ENCODE measurements at places on chromosomes 2 and 18.

DNA sequence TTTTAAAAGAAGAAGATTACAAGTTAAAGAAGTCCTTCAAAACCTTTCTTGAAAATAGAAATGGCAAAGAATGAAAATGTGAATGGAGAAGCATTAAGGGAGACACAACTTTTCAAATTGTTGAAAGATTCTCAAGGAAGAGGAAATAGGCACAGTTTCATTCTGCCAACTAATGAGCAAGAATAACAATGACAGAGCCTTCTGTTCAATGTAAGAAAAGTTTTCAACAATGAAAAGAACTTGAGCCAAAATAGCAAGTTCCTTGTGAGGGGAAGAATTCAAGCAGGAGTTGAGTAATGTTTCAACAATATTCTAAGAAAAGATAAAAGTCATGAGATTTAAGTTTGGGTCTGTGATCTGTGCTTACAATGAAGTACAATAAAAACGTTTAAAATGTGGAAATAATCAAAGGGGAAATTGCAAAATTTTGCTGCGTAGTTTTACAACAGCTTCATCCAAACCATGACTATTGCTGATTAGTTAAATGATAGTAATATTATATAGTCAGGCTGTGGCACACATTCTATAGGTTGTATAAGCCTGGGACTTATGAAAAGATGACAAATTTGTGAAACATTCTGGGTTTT lies 122.6 kb downstream of the METTL4 start:
- no peak for DNase-seq

GRCh38 chr18:52678551-52678950 lies 338.6 kb downstream of the DCC start:
- no peak for DNase-seq

DNA sequence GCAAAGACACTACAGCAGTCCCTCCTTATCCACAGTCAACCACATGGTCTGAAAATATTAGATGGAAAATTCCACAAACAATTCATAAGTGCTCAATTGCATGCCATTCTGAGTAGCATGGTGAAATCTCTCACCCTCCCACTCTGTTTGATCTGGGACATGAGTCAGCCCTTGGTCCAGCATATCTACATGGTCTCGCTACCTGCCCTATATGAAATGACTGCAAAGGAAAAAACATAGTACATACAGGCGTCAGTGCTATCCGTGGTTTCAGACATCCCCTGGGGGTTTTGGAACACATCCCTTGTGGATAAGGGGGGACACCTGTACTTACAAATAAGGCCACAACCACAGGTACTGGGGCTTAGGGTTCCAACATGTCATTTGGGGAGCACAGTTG lies 73.7 kb downstream of the CABLES1 start:
- no peak for DNase-seq

GRCh38 chr2:200496696-200497095 lies 13.2 kb downstream of the KCTD18 start:
- no peak for DNase-seq

- DNase-seq = no peak
These were observed 55.4 kb upstream of the ACYP2 start for GRCh38 chr2:54059986-54060385.

GRCh38 chr2:20623241-20623640 lies 27.7 kb downstream of the HS1BP3 start:
- no peak for DNase-seq

GRCh38 chr2:75277111-75277510 lies 77.8 kb upstream of the TACR1 start:
- no peak for DNase-seq

DNA sequence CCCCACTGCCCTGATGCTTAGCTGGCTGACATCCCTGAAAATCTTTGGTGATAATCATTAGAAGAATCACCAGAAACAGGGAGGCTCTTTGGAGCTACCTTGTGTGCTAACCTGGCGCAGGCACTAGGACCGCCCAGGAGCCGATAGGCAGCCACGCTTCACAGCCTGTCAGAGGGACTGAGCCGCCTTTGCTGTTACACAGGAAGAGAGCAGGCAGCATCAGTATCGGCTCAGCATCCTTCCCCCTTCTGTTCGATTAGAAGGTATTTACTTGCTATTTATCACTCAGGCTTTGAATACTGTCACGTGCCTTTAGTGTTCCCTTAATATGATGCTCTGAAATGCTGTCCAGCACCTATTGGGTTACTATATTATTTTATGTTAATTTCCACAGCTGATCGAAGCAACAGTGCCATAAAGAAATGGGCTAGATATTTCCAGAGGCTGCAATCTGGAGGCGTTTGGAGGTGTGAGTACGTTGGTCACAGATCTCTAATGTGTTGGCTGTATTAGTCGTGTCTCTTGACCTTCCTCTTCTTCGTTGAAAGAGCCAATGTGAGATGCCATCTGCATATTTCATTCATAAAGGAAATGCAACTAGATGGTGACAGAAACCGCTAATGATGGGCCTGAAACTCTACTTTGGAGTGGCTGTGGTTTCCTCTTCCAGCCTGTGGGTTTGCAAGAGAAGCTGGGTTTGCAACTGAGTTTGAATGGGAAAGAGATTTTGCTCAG lies 110.4 kb upstream of the RAB27B start:
- DNase-seq = no peak

- DNase-seq = no peak
These were observed 1004.4 kb upstream of the CDH2 start for GRCh38 chr18:29181151-29181901.

- no peak for DNase-seq
These were observed 15.4 kb downstream of the CEP68 start for GRCh38 chr2:65071499-65072180.

DNA sequence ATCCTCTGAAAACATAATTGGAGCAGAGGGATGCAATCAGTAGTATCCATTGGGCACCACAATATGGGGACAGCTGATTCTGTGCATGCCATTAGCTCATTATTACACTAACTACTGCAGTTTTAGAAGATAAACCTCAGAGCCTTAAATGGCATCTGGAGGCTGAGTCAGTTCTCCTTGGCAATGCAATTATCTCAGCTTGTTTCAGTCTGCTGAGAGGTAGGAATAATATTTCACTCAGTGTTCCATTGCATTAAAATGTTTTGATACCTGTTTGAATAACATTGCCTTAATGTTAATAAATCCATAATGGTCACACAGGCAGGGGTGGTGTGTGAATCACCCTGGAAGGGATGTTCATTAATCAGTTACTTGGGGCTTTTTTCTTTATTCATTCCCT lies 309.6 kb downstream of the LRRTM1 start:
- no peak for DNase-seq

- no peak for DNase-seq
These were observed 1.3 kb upstream of the OTOS start for GRCh38 chr2:240141736-240142135.

DNA sequence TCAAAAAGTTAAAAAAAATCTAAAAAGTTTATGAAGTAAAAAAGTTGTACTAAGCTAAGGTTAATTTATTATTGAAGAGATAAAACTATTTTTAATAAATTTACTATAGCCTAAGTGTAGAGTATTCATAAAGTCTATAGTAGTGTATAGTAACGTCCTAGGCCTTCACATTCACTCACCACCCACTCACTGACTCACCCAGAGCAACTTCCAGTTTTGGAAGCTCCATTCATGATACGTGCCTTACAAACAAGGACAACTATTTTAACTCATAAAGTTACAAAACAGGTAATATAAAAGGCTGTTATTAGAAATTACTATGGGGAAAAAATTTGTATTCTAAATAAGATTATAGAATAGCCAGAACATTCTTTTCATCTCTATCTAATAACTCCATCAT lies 158.9 kb upstream of the FN1 start:
- no peak for DNase-seq

- DNase-seq = no peak
These were observed 83.1 kb downstream of the UPP2 start for GRCh38 chr2:158184556-158185343.

- DNase-seq = no peak
These were observed 84.3 kb downstream of the COPS8 start for GRCh38 chr2:237170020-237170419.

- no peak for DNase-seq
These were observed 70.2 kb downstream of the EPHA4 start for GRCh38 chr2:221501883-221502269.

- DNase-seq = no peak
These were observed 1887.8 kb upstream of the CELF4 start for GRCh38 chr18:39453356-39453755.

GRCh38 chr2:74041182-74041581 lies 56.5 kb downstream of the TET3 start:
- DNase-seq = no peak

DNA sequence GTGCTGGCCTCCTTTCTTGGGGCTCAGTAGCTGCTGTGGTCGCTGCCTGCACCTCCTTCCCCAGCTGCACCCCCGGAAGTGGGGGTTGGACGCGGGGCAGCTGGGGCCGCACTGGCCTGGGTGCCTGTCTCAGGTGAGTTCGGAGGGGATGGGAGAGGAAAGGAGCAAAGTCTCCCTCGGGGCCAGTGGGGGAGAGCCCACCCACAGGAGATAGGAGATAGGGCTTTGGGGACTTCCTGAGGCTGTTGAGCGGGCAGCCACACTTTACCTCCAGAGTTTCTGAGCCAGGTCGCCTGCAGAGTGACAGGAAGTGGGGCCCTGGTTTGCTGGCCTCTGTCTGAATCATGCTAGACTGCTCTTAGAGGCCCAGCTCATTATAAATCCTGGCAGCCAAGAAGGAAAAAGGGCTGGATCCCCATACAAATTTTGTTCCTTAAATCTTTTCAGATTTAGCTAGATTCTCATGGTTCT lies 8.1 kb downstream of the MBP start:
- DNase-seq = no peak

- no peak for DNase-seq
These were observed 278.6 kb downstream of the CDH19 start for GRCh38 chr18:66325251-66325650.

- DNase-seq = no peak
These were observed 601.1 kb upstream of the SETBP1 start for GRCh38 chr18:44079606-44080005.

- no peak for DNase-seq
These were observed 258.9 kb upstream of the APCDD1 start for GRCh38 chr18:10195529-10195928.

GRCh38 chr2:15768615-15769014 lies 171.7 kb upstream of the MYCN start:
- DNase-seq = no peak
